ENCODE measurements at places on chromosomes 4 and X.

DNA sequence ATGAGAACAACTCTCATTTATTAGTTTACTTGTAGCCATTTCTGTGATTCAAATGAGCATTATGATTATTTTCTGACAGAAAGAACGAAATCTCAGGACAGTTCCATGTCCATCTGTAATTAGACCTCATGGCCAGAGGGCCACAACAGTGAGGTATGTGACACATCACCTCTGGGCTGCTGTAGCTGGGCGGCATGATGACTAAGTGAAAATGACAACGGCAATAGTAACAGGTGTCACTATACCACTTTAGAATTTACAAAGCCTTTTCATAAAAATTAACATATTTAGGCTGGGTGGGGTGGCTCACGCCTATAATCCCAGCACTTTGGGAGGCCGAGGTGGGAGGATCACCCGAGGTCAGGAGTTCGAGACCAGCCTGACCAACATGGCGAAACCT, 252.6 kb downstream of the CBR4 start:
- DNase-seq: no peak

GRCh38 chr4:168570466-168570865, 73.6 kb downstream of the PALLD start:
- DNase-seq: no peak

- no peak for DNase-seq
These were observed 8.5 kb downstream of the NAT8L start for GRCh38 chr4:2067446-2068197.

GRCh38 chr4:11106190-11106589, 322.5 kb downstream of the HS3ST1 start:
- DNase-seq: no peak

GRCh38 chr4:96073461-96073860, 233.6 kb downstream of the PDHA2 start:
- DNase-seq: no peak

- no peak for DNase-seq
These were observed 109.9 kb upstream of the NAP1L5 start for GRCh38 chr4:88807499-88807898.

DNA sequence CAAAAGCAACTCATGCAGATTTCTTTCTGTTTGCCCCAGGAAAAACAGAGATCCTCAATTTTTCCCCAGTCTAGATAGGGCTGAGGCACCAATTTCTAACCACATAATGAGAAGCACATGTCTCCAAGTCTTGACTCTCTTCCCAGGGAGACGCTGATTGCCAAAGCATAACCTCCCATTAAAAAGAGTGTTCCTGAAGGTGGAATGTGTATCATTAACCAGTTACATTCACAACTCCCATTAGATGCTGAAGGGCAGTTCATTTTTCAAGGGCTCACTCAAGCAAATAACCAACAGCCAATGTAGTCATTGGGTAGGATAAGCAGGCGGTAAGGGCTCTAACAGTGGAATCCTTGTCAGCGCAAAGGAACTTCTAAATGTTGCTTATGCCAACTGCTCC, 27.5 kb downstream of the TMEM47 start:
- DNase-seq: no peak

- DNase-seq: no peak
These were observed 4.6 kb downstream of the SLC38A5 start for GRCh38 chrX:48465336-48465933.

DNA sequence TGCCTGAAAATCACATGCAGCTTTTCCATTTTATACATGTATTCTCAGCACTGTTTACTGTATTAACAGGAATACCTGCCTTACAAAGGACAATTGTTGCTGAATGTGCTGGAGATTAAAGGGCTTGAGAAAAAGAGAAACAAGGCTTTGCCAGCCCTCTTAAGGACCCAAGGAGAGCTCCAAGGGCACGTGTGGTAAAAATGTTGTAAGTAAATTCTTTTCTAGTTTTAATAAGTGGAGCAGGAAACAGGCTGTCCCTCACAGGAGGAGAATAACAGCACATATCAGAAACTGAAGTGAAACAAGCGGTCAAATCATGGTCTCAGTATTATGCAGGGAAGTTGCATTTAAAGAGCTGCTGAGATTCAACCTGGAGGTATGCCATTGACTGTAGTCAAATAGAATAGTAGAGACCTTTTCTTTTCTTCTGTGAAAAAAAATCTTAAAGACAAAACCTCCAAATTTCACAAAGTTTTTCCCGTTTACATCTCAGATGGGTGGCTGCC, 18.5 kb downstream of the IGFBP7 start:
- DNase-seq: no peak

GRCh38 chr4:119240128-119240527, 27.6 kb downstream of the USP53 start:
- DNase-seq: no peak

DNA sequence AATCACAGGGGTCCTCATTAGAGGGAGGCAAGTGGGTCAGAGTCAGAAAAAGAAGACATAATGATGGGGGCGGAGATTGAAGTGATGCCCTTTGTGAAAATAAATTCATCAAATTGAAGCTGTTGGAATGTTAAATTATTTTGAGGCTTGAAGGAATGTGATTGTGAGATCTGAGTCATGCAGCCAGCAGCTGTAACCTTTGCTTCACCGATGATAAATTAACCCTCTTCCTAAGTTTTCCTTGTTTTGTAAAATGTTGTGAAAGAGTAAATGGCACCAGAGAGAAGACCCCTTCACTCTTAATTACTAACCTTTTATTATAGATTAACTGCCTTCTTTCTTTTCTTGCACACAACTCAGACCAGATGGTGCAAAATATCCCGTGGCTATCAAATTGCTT, 47.7 kb upstream of the FAM9A start:
- DNase-seq: no peak

GRCh38 chrX:9442056-9442455, 22.8 kb upstream of the TBL1X start:
- no peak for DNase-seq

- no peak for DNase-seq
These were observed 68.3 kb downstream of the CRMP1 start for GRCh38 chr4:5824635-5825034.

GRCh38 chr4:44985152-44985551, 258.8 kb upstream of the GNPDA2 start:
- no peak for DNase-seq

GRCh38 chr4:1968686-1969295, 40.0 kb downstream of the NELFA start:
- no peak for DNase-seq

DNA sequence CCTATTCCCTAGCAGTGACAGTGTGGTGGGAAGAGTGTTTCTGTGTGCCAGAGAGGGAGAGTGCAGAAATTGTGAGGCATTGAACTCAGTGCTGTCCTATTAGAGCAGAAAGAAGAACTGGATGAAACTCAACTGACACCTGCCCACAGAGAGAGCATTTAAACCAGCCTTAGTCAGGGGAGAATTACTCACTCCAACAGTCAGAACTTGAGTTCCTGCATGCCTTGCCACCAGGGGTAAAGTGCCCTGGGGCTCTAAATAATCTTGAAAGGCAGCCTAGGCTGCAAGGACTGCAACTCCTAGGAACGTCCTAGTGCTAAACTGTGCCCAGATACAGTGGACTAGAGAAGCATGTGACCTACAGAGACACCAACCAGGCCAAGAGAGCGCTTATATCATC, 12.8 kb downstream of the CYSLTR1 start:
- no peak for DNase-seq

DNA sequence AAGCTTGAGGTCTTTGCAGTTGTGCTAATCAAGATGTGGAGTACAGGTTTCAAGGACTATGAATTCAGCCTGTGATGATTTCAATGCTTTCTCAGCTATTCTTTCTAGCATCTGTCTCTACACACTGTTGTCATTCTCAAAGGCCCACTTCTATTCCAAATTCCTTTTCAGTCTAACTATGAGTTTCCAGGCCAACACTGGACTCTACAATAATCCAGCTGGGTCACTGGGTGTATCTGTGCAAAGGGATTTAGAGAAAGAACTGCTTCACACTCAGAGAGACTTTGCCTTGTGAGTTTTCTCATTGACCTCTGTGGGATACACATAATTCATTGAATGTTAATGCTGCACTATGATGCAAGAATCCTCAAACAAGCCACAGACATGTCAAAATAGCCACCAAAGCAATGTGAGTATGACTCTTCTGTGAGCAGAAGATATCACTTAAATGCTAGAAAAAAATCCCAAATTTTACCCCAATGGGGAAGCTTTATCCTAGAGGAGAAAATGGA, 171.8 kb upstream of the CLNK start:
- DNase-seq: no peak

DNA sequence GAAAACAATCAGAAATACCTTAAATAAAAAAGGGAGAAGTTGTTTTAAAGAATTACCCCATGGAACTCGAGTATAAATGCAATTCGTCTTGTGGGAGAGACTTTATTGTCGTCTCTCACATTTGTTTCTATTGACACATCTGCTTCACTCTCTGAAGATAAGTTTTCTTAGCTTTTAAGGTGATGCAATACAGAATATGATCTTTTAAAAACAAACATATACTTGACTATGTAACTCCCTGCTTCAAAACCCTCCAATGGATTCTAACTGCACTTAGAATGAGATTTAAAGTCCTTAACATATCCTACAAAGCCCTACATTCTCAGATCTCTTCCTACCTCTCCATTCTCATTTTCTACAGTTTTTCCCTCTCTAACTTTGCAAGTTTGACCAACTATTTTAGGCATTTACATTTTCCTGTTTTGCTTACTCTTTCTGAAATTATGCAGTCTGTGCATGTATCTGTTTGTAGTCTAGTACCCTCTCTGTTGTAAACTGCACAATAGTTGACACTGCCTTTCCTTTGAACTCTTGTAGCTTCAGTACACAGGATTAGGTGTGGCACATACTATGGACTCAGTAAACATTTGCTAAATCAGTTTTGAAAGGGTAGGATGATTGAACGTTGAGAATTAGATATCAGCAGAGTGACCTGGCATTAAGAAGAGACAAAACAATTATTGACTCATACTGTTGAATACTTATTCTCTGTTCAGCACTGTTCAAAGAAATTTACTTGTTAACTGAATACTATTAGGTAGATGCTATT, 59.8 kb downstream of the AGTR2 start:
- DNase-seq: no peak

DNA sequence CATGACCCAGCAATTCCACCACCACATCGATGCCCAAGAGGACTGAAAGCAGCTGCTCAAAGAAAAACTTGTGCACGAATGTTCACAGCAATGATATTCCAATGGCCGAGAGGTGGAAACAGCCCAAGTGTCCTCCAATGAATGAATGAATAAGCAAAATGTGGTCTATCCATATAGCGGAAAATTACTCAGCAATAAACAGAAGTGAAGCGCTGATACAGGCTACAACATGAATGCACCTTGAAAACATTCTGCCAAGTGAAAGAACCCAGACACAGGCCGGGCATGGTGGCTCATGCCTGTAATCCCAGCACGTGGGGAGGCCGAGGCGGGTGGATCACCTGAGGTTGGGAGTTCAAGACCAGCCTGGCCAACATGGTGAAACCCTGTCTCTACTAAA, 5.2 kb upstream of the SLC2A9 start:
- no peak for DNase-seq

DNA sequence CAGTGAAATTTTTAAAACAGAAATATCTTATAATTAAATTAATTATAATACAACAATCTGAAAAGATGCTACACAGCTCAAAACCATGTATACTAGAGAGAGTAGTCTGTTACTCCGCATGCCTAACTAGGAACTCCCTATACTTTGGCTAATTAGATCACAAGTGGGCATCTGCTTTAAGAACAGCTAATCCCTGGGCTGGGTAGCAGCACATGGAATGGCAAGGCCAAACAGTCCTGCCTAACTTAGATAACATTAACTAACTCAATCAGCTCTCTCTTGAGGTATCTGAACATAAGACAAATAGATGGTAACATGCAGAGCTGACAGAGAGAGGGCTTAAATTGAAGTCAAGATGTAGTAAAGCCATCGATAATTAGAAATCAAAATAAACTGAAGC, 9.9 kb downstream of the CHIC2 start:
- no peak for DNase-seq

DNA sequence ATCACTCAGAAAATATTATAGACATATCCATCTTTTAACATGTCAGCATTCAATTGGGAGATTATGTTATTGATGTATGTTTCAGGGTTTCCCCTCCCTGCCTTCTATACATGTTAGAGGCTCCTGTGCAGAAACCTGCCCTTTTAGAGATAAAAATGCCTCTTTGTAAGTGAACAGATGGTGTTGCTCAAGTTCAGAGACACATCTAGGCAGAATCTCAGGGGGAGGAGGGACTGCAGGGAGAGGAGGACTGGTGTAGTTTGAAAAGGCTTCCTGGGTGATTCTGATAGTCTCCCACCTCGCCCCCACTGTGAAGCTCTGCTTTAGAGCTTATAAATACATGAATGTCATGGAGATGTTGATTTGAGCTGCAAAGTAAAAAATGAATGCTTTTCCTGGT, 12.0 kb upstream of the UNC5C start:
- no peak for DNase-seq

DNA sequence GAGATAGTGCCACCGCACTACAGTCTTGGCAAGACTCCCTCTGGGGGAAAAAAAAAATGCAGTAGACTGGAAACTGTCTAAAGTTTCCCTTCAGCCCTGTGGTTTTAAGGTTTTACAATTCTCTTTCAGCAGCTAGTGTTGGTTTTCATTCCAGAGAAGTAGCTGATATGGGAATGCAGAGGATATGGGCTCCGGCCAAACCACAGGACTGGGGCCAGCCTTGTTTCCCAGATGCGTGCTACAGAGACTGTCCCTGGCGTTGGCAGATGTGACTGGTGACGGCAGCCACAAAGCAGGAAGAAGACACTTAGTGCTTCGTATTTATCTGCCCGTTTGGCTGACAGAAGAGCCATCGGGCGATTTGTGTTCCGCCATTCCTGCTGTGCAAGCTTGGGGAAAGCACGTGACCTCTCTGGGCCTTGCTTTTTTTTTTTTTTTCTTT, 43.2 kb downstream of the ZBTB49 start:
- no peak for DNase-seq

- DNase-seq: no peak
These were observed 87.9 kb upstream of the GPC3 start for GRCh38 chrX:134073341-134073740.

DNA sequence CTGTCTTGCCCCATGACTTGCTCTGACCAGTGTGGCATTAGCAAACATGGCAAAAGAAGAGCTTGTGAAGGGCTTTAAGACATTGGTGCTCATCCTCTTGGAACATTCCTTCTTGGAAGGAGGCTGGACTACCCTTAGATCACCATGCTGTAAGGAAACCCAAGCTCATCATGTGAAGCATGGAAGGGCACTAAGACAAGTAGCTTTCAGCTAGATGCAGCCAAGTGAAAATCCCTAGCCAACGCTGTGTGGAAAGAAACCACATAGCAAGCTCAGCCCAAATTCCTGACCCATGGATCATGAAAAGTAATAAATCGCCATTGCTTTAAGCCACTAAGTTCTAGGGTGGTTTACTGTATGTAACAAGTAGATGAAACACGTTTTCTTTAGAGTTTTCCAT, 12.4 kb upstream of the PACRGL start:
- no peak for DNase-seq

DNA sequence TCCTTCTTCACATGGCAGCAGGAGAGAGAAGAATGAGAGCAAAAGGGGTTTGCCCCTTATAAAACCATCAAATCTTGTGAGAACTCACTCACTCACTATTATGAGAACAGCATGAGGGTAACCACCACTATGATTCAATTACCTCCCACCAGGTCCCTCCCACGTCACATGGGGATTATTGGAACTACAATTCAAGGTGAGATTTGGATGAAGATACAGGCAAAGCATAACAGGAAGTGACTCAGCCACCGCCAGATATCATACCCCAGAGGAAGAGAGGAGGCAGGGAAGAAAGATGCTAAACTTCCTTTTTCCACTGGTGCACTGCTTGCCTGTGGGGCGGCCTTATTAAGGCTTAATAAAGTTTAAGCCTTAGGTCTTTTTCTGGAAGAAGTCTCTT, 766.1 kb downstream of the KCTD8 start:
- no peak for DNase-seq

GRCh38 chrX:10756441-10756840, 136.1 kb upstream of the MID1 start:
- DNase-seq: no peak

Data from activated CD4-positive, alpha-beta T cell treated with anti-CD3 and anti-CD28 coated beads, Interleukin-2, amount 50 U/mL, for 24 hours (primary cell).